ENCODE measurements at places on chromosomes 13 and 19.
A peak's percentile ranks its signal among the peaks of the same experiment; 100 is the strongest.

DNA sequence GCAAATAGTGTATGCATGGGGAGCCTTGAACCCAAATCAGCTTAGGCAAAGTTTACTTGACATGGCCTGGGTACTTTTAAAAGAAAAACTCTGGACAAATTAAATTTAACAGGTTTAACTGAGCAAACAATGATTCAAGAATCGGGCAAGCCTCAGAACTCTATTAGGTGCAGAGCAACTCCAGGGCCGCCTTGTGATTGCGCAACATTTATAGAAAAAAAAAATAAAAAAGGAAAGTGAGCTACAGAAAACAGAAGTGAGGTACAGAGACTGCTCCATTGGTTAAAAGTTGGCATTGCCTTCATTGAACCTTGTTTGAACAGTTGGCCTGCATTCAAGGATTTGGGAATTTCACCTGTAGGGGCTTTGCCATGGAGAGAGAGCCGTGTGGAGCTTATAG lies 421.0 kb upstream of the TSHZ3 start:
- no peak for DNase-seq

GRCh38 chr13:52797176-52797575 lies 51.3 kb downstream of the PCDH8 start:
- no peak for DNase-seq

GRCh38 chr19:6427131-6427530 lies 2.5 kb upstream of the KHSRP start:
- DNase-seq: no peak

DNA sequence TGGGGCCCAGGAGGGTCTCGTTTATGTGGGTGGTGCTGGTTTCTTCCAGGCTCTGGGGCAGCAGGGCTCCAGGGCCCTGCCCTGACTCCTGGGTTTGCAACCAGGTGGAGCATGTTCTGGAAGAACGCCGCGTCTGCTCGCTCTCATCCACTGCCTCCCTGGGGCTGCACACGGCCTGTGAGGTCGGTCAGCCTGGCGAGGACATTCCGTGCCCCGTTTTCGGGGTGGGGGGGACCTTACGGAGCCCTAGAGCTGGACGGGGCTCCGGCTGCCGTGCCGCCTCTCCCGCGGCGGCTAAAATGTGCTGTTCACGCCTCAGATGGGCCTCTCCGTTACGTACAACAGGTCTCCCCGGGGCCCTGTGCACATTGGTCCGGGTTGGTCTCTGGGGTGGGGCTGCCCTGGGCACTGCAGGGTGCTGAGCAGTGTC lies 3.3 kb downstream of the GNA11 start:
- DNase-seq: no peak

DNA sequence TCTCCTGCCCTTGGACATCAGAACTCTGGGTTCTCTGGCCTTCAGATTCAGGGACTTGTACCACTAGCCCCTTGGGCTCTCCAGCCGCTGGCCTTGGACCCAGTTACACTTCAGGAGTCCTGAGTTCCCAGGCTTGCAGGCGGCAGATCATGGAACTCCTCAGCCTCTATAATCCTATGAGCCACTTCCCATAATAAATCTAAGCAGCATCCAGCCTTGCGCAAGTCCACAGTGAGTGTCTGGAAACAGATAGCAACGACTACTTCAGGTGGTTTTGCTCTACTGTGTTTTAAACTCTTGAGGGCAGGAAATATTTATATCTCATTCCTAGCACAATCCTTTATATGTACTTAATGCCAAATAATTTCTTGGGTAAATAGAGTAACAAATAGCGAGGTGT lies 92.3 kb downstream of the COL4A1 start:
- DNase-seq: no peak

- no peak for DNase-seq
Measured at GRCh38 chr19:16034958-16035560, 41.2 kb upstream of the TPM4 start.

GRCh38 chr13:44280456-44280855 lies 93.2 kb upstream of the SERP2 start:
- DNase-seq: peak; percentile 75

DNA sequence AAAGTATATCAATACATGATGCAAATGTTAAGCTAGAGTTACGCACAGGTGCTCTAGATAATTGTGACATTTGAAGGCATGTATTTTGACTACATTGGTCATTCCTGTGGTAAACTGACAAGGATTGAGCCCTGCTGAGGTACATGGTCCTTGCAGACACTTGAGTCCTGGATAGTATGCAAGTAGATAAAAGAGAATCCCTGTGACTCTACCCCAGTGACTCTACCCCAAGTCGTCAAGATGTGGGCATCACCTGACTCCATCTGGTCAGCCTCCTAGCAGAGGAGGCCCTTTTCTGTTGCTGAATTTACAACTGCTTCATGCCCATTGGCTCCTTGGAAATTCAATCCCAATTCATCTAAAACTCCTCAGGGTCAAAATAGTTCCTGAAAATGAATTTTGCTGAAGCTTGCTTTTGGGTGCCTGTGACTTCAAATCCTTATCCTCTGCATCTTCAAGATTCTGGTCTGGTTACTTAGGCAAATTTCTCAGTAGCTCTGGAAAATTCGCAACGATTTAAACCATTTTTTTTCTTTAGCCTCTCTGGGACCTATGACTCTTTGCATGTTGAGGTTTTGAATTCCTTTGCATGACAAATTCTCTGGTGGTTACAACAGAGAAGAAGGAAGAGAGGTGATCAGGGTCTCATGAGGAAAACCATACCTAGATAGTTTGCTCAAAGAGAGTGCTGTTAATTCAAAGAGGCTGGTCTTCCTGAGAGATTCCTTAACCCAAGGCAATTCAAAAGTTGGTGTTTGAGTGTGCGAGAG lies 422.1 kb downstream of the FGF9 start:
- no peak for DNase-seq

DNA sequence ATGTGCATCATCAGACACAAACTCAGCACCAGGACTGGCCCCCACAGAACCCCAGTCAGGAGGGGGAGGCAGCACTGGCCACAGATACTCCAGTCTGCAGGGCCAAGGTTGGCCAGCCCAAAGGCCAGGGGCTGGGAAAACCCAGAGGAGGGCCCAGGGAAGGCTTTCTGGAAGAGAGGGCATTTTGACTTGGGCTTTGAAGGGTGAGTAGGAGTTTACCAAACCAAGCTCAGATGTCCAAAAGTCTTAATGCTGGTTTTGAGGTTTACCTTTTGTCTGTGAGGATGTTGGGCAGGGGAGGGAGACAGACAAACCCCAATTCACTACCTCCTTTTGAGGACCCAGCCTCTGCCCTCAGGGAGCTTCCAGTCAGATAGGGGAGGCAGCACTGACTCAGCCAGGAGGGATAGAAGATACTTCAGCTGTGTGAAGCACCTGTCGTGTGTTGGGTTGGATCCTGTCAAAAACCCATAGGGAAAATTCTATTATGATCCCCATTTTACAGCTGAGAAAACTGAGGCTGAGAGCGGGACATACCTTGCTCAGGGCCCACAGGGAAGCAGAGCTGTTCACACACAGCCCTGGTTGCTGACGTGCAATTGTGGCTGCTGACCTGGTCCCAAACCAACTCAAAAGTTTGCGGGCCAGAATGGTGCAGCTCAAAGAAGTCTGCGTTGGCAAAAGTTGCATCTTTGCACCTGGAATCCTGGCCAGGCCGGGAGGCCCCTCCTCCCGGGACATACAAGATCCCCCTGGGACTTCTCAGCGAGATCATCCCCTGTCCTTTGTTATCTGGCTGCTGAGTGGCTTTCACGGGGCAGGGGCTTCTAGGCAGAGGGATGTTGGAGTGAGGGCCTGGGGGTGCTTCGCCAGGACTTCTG lies 13.1 kb downstream of the CILP2 start:
- no peak for DNase-seq
